HCT116 (cell line): ENCODE measurements at places on chromosomes 3 and 15. TPM values are rescaled to one million over a fixed set of nuclear protein-coding genes. Genes with fewer than 3 reads are reported as not detected.

DNA sequence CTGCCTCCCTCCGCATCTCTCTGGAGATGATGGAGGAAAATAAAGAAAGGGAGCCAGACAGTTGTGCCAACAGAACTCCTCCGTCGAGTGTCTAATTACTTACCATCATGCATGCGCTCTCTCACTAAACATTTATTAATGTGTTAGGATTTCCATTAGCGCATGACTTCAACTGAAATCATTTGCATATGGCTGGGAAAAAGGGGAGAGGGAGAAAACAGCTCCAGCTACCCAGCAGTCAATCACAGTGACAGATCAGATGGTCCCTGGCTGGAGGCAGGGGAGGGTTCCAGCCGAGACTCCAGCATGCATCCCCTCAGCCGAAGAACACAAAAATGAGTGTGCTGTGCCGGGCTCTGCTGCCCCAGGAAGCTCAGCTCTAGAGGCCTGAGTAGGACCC, 6.8 kb upstream of the RHO start:
- no peaks in the 10 kb centered on the region for H3K4me1 ChIP-seq
- H3K36me3 ChIP-seq, result no peaks in the 10 kb centered on the region
- no peak overlapping the region for H3K27ac ChIP-seq
- no peak for DNase-seq

GRCh38 chr3:32443478-32443877, 51.8 kb downstream of the CMTM7 start:
- DNase-seq, result peak; percentile 46
- H3K27me3 ChIP-seq, result no peaks in the 10 kb centered on the region
- H3K4me1 ChIP-seq, result peaks cover 56% of the 10 kb centered on the region
- H3K4me3 ChIP-seq, result no peak overlapping the region

- no peak for DNase-seq
- no peak overlapping the region for H3K27ac ChIP-seq
- no peak overlapping the region for H3K4me3 ChIP-seq
- no peaks in the 10 kb centered on the region for H3K36me3 ChIP-seq
- no peaks in the 10 kb centered on the region for H3K27me3 ChIP-seq
- peaks cover 23% of the 10 kb centered on the region for H3K4me1 ChIP-seq
These were observed 38.0 kb downstream of the MGLL start for GRCh38 chr3:127784283-127784682.

DNA sequence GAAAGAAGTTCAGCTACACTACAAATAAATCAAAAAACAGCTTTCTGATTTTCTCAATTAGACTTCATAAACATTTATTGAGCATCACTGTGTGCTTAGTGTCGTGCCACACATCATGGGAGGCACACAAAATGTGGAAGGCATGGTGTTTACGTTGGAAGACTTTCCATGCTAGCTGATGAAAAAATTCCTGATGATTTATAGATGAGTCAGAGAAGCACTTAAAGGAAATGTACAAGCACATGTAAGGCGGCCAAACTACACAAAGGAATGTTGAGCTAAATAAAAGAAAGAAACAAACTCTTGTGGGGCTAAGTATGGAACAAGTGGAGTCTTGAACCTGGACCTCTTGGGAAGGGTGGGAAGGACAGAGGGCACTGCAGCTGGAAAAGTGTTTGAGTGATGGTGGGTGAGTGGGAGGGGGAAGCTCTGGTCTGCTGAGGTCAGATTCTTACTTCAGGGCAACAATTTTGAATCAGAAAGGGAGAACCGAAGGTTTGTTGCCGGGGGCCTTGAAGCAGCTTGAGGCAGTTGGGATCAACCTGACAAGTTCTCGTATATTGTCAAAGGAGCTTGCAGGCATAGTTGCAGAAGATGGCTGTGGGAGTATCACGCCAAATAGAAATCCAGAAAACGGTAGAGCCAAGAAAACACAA, 66.9 kb downstream of the FOXB1 start:
- H3K36me3 ChIP-seq, result no peaks in the 10 kb centered on the region
- H3K27ac ChIP-seq, result no peak overlapping the region
- H3K4me1 ChIP-seq, result no peaks in the 10 kb centered on the region
- DNase-seq, result no peak

GRCh38 chr3:192850451-192850981, 67.1 kb downstream of the MB21D2 start:
- no peaks in the 10 kb centered on the region for H3K27me3 ChIP-seq
- H3K4me3 ChIP-seq, result peak overlapping the region; percentile 23; the same call in 1 of the 2 replicates
- peaks cover 32% of the 10 kb centered on the region for H3K4me1 ChIP-seq
- H3K27ac ChIP-seq, result no peak overlapping the region
- no peak for DNase-seq
- no peaks in the 10 kb centered on the region for H3K36me3 ChIP-seq

DNA sequence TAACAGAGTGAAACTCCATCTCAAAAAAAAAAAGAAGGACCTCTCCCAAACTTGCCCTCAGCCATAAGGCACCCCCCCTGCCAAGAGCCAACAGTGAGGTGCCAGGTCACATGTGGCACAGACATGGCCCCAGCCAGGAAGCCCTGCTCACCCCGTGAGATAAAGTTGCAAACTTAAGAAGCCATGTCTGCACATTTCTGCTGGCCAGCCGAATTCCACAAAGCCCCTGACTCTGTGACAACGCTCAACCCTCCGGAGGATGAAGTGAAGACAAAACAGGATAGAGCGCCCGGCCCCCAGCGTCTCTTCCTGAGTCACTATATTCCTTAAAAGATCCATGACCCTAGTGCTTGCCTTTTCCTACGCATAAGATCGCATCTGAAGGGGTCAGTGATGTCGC, 188.1 kb downstream of the XXYLT1 start:
- H3K27ac ChIP-seq, result no peak overlapping the region
- no peaks in the 10 kb centered on the region for H3K27me3 ChIP-seq
- H3K4me3 ChIP-seq, result no peak overlapping the region
- no peak for DNase-seq

DNA sequence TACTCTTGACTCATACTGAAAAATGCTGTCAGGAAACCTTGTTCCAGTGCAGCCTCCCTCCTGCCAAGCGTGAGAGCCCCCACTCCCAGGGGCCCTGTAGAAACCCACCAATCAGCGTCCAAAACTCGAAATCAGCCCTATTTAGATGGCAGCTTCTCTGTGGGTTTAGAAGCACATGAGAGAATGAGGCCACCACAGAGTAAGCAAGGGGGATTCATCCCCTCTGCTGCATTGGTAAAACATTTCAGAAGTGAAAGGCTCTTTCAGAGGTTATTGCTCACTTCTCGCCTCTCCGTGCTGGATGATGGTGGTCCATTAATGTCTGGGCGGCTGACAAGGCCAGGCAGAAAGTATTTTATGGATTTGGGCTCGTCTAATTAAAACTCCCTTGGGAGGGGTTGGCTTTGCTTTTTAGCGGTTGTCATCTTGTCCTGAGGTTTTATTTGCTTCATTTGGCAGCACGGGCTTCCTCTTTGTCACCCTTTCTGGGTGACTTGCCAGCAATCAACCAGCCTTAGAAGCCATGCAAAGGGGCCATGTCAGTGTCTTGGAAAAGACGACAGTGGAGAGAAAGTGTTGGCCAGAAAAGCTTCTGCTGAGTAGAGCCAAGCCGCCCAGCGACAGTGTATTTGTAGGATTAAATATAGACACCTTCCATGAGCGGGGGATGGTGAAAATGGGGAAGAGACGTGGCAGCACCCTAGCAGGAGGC, 145.5 kb downstream of the ATP10A start:
- no peak overlapping the region for H3K4me3 ChIP-seq
- H3K36me3 ChIP-seq, result no peaks in the 10 kb centered on the region

GRCh38 chr3:194512895-194513601, 26.2 kb upstream of the ATP13A3 start:
- H3K4me1 ChIP-seq, result no peaks in the 10 kb centered on the region
- H3K4me3 ChIP-seq, result no peak overlapping the region

DNA sequence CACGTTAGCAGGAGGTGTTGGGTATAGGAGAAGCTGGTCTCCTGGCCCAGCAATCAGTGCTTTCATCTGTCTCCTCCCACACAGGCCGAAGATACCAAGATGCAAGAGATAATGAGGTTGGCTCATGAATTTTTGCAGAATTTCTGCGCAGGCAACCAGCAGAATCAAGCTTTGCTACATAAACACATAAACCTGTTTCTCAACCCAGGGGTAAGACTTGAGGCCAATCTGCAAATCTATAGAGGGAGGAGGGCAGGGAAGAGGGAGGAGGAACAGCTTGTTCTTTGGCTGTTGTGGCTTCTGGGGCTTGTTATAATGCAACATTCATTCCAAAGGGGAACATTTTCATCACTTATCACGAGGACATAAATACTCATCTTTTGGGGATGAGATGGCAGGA, 195.3 kb downstream of the ITPR1 start:
- H3K4me1 ChIP-seq, result no peaks in the 10 kb centered on the region
- no peak overlapping the region for H3K27ac ChIP-seq
- no peaks in the 10 kb centered on the region for H3K36me3 ChIP-seq
- H3K4me3 ChIP-seq, result no peak overlapping the region
- no peak for DNase-seq
- H3K27me3 ChIP-seq, result no peaks in the 10 kb centered on the region

DNA sequence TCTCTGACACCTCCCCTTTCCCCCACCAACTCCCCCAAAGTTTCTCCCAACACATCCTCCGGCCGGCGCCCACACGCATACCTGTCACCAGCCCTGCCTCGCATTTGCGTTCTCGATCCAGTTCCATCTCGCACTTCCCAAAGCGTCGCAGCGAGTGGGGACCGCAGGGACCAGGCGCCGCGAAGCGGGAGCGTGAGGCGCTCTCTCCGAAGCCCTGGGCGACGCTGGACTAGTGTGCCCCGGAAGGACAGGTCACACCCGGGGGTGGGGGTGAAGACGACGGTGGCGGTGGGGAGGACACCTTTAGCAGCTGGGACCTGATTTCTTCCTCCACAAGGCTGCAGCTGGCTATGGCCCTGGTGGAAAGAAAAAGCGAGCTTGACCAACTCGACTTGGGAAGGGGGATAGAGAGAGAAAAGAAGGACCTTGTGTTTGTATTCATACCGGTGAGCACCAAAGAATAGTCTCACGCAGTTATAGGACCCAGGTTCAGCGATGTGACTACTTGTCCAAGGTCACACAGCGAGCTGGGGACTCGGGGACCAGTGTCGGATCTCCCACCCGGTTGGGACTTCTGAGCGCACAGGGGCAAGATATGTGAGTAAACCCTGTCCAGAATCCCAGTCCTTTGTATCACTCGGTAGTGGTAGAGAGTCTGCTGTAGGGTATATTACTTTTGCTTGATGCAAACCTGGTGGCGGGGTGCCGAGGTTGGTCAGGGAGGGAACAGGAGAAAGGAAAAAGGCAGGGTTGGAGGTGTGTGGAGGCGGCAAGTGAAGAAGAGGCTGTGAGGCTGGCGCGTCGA, 607 bp upstream of the GHSR start:
- DNase-seq, result no peak
- no peak overlapping the region for H3K27ac ChIP-seq
- H3K27me3 ChIP-seq, result no peaks in the 10 kb centered on the region

GRCh38 chr3:157420606-157421130, 16.0 kb upstream of the PTX3 start:
- no peaks in the 10 kb centered on the region for H3K36me3 ChIP-seq
- DNase-seq, result no peak
- no peak overlapping the region for H3K27ac ChIP-seq
- no peak overlapping the region for H3K4me3 ChIP-seq

DNA sequence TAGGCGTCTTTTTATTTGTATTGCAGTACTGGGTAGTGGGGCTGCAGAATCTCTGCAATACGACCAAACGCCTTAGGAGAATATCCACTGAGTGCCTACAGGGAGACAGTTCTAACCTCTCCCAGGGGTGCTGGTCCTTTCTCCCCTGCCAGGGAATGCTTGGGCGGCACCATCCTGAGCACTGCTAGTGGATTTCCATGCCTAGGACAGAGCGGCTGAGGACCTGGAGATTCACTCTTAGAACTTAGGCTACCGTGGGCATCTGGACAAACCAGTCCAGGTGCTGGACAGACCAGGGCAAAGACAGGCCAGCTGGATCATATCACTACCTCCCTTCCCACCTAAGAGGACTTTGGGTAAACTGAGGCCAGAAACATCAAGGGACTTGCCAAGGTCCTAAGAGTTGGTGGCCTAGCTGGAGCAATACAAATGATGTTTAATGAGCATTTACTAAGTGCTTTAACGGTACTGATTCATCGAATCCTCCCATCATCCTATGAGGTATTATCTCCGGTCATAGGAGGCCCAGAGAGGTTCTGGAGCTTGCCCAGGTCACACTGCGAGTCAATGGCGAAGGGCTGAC, 902 bp downstream of the TMEM44 start:
- peak overlapping the region; percentile 74 for H3K4me3 ChIP-seq
- DNase-seq, result no peak
- no peaks in the 10 kb centered on the region for H3K27me3 ChIP-seq
- H3K36me3 ChIP-seq, result peaks cover 17% of the 10 kb centered on the region
- H3K4me1 ChIP-seq, result peaks cover 14% of the 10 kb centered on the region; the same call in 1 of the 2 replicates

- no peaks in the 10 kb centered on the region for H3K27me3 ChIP-seq
- no peak overlapping the region for H3K27ac ChIP-seq
- H3K4me1 ChIP-seq, result no peaks in the 10 kb centered on the region
- no peaks in the 10 kb centered on the region for H3K36me3 ChIP-seq
These were observed 128.7 kb downstream of the SCAPER start for GRCh38 chr15:76776480-76776879.

GRCh38 chr3:50345586-50346234, at the start of gene ZMYND10:
Gene ZMYND10, minus strand, starts transcription at chr3:50345732. Its CDS starts 153 bp downstream, at chr3:50345579.
- H3K4me1 ChIP-seq, result peaks cover 12% of the 10 kb centered on the region
- peak within 1 kb of the TSS; percentile 36 for H3K4me3 ChIP-seq
- H3K36me3 ChIP-seq, result no peaks in the 10 kb centered on the region
- H3K27ac ChIP-seq, result peak within 1 kb of the TSS; percentile 37; the same call in 1 of the 2 replicates
- no peak for DNase-seq

GRCh38 chr3:42490243-42490642, 12.2 kb upstream of the VIPR1 start:
- no peak overlapping the region for H3K4me3 ChIP-seq
- H3K4me1 ChIP-seq, result peaks cover 24% of the 10 kb centered on the region
- H3K27ac ChIP-seq, result peak overlapping the region; percentile 76
- no peaks in the 10 kb centered on the region for H3K27me3 ChIP-seq
- DNase-seq, result peak; percentile 59

DNA sequence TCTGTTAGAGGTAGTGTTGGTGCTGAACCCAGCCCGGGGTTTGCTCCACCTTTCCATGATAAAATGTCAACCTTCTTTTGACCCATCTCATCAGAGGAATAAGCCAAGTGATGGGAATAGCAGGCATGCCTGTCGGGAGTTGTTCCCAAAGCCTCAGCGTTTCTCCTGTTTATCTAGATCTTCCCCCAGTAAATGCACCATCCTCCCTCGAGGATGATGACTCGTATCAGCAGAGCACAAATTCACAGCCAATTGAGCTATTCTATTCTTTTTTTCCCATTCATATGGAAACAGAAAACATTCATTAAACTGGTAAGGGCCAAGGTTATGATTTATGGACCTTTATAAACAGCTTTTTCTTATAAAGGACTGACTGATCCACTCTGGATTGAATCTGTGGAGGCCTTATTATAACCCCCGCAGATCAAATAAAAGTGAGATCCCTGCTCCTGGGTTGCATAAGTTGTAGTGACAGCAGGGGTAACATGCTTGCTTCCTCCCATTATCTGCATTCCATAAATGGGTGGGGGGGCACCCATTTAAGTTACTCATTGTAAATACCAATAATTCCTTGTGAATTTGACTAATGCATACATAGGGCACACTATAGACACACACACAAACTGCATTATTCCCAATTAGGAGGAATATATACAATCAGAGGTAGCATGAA, 207.3 kb downstream of the PLCL2 start:
- no peaks in the 10 kb centered on the region for H3K36me3 ChIP-seq
- H3K27ac ChIP-seq, result no peak overlapping the region
- no peak for DNase-seq
- no peaks in the 10 kb centered on the region for H3K4me1 ChIP-seq
- H3K4me3 ChIP-seq, result no peak overlapping the region

MRPS11 gene
- total RNA-seq, result 47.4 TPM

TICRR gene
- total RNA-seq, result 24.8 TPM

AADACL2 gene
- total RNA-seq, result not detected

PCOLCE2 gene
- total RNA-seq, result 4.4 TPM

CADPS gene
- total RNA-seq, result not detected
